ENCODE measurements at places on chromosomes 16 and 17. TPM values are rescaled to one million over a fixed set of nuclear protein-coding genes. Genes with fewer than 3 reads are reported as not detected.
A peak's percentile ranks its signal among the peaks of the same experiment; 100 is the strongest.

DNA sequence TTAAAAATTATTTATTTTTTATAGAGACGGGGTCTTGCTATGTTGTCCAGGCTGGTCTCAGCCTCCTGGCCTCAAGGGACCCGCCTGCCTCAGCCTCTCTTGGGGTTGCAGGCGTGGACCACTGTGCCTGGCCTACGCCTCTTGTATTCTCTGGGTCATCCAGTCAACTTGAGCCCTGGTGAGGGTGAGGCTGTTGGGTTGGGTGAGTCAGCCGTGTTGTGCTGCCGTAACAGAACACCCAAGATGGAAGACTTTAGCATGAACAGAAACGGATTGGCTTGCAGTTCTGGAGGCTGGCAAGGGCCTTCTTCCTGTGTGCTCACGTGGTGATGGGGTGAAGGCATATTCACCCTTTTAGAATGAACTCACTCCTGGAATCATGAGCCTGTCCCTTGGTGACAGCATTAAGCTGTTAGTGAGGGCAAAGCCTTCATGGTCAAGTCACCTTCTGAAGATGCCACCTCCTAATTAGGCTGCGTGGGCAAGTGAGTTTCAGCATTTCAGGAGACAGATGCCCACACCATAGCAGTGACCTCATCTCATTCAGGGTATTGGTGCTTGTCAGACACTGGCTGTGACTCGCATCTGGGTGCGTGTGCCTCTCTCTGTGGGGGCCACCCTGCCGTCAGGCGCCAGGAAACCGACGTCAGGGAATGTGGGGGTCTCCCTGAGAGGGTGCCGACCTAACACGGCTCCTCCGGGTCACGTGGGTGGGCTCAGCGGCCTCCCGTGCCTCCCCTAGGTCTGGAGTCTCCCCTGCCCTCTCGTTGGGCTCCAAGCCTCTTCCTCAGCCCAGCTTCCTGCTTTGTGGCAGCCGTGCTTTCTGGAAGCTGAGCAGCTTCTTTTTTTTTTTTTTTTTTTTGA, 49.8 kb downstream of the WDR45B start:
- DNase-seq = peak; percentile 22
- H3K4me3 ChIP-seq = no peak overlapping the region
- H3K27me3 ChIP-seq = no peaks in the 10 kb centered on the region
- no peak overlapping the region for H3K27ac ChIP-seq
- H3K36me3 ChIP-seq = peaks cover 37% of the 10 kb centered on the region

DNA sequence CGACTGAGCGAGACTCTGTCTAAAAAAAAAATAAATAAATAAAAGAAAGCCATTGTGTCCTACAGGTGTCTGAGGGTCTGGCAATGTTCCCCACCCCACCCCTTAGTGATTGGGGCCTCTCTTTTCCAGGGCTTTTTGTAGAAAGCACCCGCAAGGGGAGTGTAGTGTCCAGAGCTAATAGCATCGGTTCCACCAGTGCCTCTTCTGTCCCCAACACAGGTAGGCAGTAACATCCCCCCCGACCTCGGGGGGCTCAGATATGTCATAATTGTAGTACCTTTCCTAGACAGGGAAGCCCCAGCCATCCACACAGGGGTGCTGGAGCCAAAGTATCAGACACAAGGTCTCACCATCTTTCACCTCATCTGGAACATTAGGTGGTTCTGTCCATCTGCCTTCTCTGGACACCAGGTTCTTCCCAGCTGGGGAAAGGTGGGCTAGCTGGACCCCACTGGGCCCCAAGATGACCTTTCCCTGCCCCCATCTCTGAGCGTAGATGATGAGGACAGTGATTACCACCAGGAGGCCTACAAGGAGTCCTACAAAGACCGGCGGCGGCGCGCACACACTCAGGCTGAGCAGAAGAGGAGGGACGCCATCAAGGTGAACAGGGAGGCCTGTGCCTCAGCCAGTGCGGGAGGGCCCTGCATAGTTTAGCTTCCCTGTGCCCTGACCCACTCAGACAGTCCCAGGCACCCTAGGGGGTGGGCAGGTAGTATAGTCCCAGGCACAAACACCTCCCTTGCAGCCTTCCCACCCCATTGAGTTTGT, 1.6 kb downstream of the MLX start:
- peak overlapping the region; percentile 33 for H3K27ac ChIP-seq
- no peak for DNase-seq
- peaks cover 37% of the 10 kb centered on the region for H3K36me3 ChIP-seq
- no peaks in the 10 kb centered on the region for H3K27me3 ChIP-seq
- H3K4me1 ChIP-seq = peaks cover 36% of the 10 kb centered on the region
- peak overlapping the region; percentile 96 for H3K4me3 ChIP-seq

GRCh38 chr16:80260906-80261311, 279.9 kb upstream of the DYNLRB2 start:
- H3K36me3 ChIP-seq = no peaks in the 10 kb centered on the region
- H3K27ac ChIP-seq = no peak overlapping the region
- H3K4me3 ChIP-seq = no peak overlapping the region
- H3K27me3 ChIP-seq = peaks cover 21% of the 10 kb centered on the region
- peaks cover 4% of the 10 kb centered on the region for H3K4me1 ChIP-seq

- no peak overlapping the region for H3K27ac ChIP-seq
- H3K27me3 ChIP-seq = peaks cover 45% of the 10 kb centered on the region
- H3K36me3 ChIP-seq = no peaks in the 10 kb centered on the region
- no peak for DNase-seq
- no peak overlapping the region for H3K4me3 ChIP-seq
Observed at GRCh38 chr17:79217473-79218135, 143.0 kb downstream of the ENGASE start.

- no peak overlapping the region for H3K4me3 ChIP-seq
- peaks cover 4% of the 10 kb centered on the region for H3K27me3 ChIP-seq
- no peak for DNase-seq
- H3K27ac ChIP-seq = no peak overlapping the region
- H3K4me1 ChIP-seq = no peaks in the 10 kb centered on the region
Observed at GRCh38 chr16:23354246-23354645, 52.1 kb downstream of the SCNN1B start.

- H3K27ac ChIP-seq = no peak overlapping the region
- no peaks in the 10 kb centered on the region for H3K4me1 ChIP-seq
- H3K4me3 ChIP-seq = no peak overlapping the region
- H3K36me3 ChIP-seq = no peaks in the 10 kb centered on the region
Observed at GRCh38 chr17:65896889-65897288, 295.0 kb downstream of the CEP112 start.

- no peak for DNase-seq
- peaks cover 56% of the 10 kb centered on the region for H3K4me1 ChIP-seq
- H3K27me3 ChIP-seq = no peaks in the 10 kb centered on the region
Observed at GRCh38 chr17:3723188-3723555, 531 bp upstream of the HASPIN start.

DHRS7C gene
- not detected for total RNA-seq

- H3K4me3 ChIP-seq = no peak overlapping the region
- H3K4me1 ChIP-seq = no peaks in the 10 kb centered on the region
- DNase-seq = peak; percentile 57
- no peaks in the 10 kb centered on the region for H3K27me3 ChIP-seq
- H3K36me3 ChIP-seq = peaks cover 2% of the 10 kb centered on the region
- H3K27ac ChIP-seq = no peak overlapping the region
Observed at GRCh38 chr16:546909-547770, 13.1 kb upstream of the PRR35 start.

GRCh38 chr17:72392056-72393010, 271.5 kb downstream of the SOX9 start:
- H3K4me1 ChIP-seq = no peaks in the 10 kb centered on the region
- no peak for DNase-seq
- H3K27ac ChIP-seq = no peak overlapping the region
- peaks cover 3% of the 10 kb centered on the region for H3K27me3 ChIP-seq
- no peaks in the 10 kb centered on the region for H3K36me3 ChIP-seq

GPR142 gene
- total RNA-seq = not detected

DNA sequence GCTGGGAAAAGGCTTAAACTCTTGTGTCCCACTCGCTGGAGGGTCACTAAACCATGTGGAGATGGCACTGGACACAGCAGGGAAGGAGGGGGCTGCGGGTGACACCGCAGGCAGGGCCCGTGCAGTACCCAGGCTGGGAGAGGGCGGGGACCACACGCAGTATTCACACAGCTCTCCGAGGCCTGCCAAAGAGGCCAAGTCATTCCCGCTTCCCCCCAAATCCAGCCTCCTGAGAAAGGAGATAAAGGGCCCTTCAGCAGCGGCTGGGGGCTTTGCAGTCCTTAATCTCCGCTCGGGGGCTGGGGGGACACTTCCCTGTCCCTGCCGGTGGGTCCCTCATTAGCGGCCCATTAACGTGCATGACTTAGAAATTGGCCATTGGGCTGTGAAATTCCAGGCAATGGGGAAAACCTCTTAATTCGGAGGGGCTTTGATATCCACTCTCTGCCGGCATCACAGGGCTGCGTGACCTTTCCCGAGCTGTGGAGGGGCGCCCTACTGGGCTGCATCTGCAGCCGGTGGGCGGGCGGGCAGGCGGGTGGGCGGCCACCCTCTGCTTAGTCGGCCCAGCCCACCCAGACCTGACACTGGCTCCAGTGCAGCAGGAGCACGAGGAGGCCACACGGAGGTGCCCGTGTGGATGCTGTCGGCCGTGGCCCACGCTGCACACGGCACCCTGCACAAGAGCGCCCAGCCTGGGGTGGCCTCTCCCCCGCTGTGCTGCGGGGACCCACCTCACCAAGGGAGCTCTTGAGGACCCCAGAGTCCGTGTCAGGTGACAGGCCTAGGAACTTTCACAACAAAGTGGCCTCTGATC, 2.6 kb upstream of the SLC38A8 start:
- H3K4me3 ChIP-seq = no peak overlapping the region
- no peak for DNase-seq
- peaks cover 1% of the 10 kb centered on the region for H3K36me3 ChIP-seq
- H3K27me3 ChIP-seq = peaks cover 12% of the 10 kb centered on the region
- no peak overlapping the region for H3K27ac ChIP-seq

DNAH17 gene
- 0.29 TPM for total RNA-seq

DNA sequence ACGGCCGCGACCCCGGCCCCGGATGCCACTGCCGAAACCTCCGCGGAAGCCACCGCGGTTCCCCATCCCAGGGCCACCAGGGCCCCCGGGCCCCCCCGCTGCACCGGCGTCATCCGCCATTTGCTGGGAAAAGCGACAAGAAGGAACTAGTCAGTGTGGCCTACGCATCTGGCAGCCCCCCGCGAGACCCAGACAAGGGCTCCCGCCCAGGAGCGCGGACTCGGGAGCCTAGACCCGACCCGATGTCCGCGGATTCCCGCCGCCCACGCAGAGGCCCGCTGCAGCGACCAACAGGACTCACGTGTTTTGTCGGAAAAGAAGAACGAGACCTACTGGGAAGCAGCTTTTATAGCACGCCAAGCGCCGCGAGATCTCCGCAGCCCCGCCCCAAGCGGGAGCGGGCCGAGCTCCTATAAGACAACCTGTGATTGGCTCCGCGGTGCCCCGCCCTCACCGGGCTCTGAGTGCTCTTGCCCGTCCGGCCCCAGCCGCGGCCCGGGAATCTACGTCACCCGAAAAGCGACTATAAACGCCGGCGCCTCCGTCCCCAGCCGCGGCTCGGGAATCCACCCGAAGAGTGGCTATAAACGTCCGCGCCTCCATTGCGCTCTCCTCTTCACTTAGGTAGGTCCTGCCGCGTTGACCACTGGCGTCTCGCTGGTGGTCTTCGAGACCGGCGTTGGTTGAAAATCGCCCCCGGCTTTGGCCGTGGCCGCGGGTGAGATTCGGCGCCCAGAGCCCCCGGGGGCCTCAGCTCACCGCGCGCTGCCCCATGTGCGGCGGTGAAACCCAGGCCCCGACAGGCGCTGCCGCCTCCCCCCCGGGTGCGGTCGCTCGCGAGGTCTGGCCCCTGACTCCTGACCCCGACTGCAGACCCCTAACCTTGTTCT, at the start of gene RPS2:
RPS2 (minus strand) TSS at position 321 of the 890 bp plus-strand sequence; CDS start at position 120, 201 bp downstream.
- peak within 1 kb of the TSS; percentile 92 for H3K4me3 ChIP-seq
- H3K27me3 ChIP-seq = no peaks in the 10 kb centered on the region
- H3K27ac ChIP-seq = peak within 1 kb of the TSS; percentile 96
- peaks cover 41% of the 10 kb centered on the region for H3K4me1 ChIP-seq
- peak; percentile 99 for DNase-seq

- H3K27me3 ChIP-seq = no peaks in the 10 kb centered on the region
- no peaks in the 10 kb centered on the region for H3K36me3 ChIP-seq
- H3K27ac ChIP-seq = no peak overlapping the region
Observed at GRCh38 chr16:6958184-6958583, 374.5 kb upstream of the RBFOX1 start.

CRYM gene
- not detected for total RNA-seq

NUDT16L1 gene
- 23.6 TPM for total RNA-seq

GRCh38 chr17:4768298-4768697, 3.4 kb upstream of the TM4SF5 start:
- peaks cover 6% of the 10 kb centered on the region for H3K27me3 ChIP-seq
- no peak overlapping the region for H3K4me3 ChIP-seq
- H3K36me3 ChIP-seq = no peaks in the 10 kb centered on the region

- H3K27ac ChIP-seq = no peak overlapping the region
- no peak overlapping the region for H3K4me3 ChIP-seq
- peaks cover 12% of the 10 kb centered on the region for H3K4me1 ChIP-seq
- no peaks in the 10 kb centered on the region for H3K27me3 ChIP-seq
- H3K36me3 ChIP-seq = peaks cover 32% of the 10 kb centered on the region
Observed at GRCh38 chr17:64520359-64520758, 13.6 kb downstream of the CEP95 start.

HOXB13 gene
- not detected for total RNA-seq

RGS11 gene
- not detected for total RNA-seq

DNA sequence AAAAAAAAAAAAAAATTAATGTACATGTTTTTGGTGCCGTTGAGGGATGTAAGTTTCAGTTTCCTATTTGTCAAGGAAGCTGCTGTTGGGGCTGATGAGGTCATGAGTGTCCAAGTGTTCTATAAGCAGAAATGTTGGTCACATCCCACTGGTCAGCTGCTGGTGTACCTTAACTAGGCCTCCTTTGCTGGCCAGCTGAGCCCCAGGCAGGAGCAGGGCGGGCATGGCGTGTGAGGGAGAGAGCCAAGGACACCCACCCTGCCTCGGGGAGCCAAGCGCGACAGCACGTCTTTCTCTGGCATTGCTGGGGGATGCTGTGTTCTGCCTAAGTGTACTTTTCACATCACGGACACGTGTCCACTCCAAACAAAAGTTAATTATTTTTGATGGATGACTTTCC, 108.1 kb upstream of the CDC42EP4 start:
- H3K4me1 ChIP-seq = no peaks in the 10 kb centered on the region
- H3K4me3 ChIP-seq = no peak overlapping the region
- no peak overlapping the region for H3K27ac ChIP-seq
- no peaks in the 10 kb centered on the region for H3K27me3 ChIP-seq
- no peaks in the 10 kb centered on the region for H3K36me3 ChIP-seq
- DNase-seq = no peak
